Fibroblast of the aortic adventitia (primary cell): ENCODE measurements at places on chromosomes 16 and 17.
A peak's percentile ranks its signal among the peaks of the same experiment; 100 is the strongest.

DNA sequence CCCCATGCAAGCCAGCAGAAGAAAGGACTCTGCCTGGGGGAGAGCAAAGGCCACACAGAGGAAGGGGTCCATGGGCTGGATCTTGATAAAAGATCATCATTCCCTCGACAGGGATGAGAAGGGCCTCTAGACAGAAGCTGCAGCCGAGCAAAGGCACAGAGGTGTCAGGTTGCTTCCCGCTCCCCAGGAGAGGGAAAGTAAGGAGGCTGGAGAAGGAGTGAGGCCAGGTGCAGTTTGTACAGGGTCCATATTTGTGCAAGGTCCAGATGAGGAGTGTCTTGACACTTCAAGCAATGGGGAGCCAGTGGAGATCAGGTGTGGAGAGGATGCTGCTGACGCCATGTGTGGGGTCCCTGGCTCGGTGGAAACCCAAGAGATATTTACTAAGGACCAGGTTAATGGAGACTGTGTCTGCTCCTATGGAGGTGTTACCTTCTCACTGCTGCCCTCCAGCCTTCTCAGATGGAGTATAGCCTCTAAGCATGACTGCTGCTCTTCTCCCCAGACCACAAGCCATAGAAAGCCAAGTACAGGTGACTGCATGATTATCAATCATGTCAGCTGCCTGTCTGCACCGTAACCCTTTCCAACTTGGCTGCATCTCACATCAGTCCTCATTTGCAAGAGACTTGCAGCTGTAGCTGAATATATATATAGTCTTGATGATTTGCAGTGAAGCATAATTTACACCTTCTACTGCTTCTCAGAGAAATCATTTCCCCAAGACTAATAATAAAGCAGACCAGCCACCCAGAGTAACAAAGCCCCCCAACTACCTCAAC, 21.1 kb downstream of the GAS7 start:
- DNase-seq, result no peak

GRCh38 chr16:48535831-48536613, 74.0 kb downstream of the N4BP1 start:
- DNase-seq, result peak; percentile 80

DNA sequence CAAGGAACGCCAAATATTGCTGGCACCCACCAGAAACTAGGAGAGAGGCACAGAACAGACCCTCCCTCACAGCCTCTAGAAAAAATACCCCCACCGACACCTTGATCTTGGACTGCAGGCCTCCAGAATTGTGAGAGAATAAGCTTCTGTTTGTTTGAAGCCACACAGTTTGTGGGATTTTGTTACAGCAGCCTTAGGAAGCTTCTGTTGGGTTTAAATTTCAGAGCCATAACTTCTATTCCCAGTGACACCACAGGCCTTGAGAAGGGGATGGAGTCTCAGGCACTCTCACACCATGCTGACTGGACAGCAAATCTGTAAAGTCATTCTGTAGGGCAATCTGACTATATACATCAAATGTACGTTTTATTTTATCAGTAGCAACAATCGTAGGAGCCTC, 38.6 kb downstream of the RNF112 start:
- DNase-seq, result no peak

GRCh38 chr16:68097088-68097487, 11.9 kb downstream of the NFATC3 start:
- no peak for DNase-seq

DNA sequence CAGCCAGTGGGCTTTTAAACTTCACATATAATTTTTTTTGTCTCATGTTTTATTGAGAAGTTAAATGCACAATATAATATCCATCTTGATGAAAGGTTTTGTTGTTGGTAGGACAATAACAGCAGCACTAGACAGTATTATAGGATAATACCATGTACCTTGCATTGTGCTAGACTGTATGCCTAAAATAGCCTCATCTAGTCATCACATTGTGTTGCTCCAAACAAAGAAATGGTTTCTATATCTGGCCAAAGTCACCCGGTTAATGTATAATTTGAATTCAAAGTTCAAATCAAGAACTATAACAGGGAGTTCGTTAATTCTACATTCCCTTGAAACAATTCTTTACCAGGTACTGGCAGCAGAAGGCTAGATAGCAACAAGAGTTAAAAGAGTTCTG, 104.9 kb downstream of the KCNJ2 start:
- DNase-seq, result no peak

DNA sequence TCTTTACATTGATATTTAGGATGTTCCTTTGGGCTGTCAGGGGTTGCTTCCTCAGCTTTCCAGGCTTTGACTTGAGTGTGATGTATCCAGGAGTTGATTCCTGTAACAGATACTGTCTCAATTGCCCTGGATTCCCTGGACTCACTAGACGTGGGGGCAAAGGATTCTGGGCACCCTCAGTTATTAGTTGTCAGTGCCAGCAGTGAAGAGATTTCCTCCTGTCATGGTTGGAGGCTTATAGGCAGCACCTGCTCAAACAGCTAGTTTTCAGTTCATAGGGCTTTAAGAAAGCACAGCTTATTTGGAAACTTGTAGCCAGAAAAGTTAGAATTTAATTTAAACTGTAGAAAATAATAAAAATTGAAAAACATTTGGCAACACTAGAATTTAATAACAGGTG, 9.5 kb upstream of the B4GALNT2 start:
- no peak for DNase-seq

GRCh38 chr17:78458736-78459335, 80.4 kb downstream of the PGS1 start:
- no peak for DNase-seq

DNA sequence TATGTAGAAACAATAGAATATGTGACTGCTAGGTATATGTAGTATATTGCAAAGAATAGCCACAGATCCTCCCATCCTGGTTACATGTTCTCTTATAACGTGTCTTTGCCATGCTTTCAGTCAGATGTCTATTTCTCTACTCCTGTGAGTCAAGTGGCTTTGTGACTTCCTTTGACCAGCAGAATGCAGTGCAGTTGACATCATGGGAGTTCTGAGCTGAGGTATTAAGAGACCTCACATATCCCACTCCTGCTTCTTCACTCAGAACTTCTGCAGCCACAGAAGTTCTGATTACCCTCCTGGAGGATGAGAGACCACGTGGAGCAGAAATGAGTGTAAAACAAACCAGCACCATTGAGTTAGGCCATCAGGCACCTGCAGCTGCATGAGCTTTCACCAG, 222.5 kb downstream of the PRKCA start:
- no peak for DNase-seq

DNA sequence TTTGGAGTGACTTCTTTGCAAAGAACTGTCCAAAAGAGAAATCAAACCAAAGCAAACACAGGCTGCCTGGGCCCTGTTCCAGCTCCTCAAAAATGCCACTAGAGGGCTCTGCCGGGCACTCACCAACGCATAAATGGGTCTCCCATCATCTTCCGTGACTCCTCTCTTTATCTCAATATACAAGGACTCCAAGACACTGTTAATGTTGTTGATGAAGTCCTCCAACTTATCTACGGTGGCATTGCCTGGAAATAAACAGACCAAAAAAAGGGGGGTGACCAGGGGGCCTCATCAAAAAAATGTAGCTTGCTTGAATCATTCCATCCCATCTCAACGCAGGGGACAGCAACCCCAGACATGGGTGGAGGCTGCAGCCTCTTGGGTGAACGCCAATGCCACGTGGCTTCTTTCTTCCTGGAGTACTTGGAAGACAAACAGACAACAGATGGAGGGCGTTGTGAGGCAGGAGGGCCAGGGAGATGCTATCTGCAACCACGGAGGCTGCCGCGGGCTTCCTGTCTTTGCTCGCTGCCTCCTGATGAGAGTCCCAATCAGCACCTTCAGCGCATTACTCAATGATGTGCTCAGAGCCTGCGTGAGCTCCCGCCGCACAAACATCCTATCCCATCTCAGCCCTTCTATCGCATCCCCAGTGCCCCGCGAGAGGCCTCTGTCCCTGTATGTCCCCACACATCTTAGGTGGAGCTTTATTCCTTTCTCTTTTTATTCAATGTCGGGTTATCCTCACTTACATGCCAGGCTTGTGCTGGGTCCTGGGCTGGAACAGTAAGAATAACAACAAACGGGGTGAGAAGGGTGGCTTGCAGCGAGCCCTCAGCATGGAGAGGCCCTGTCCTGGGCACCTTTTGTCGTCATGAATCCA, 32.0 kb downstream of the KDM8 start:
- peak; percentile 93 for DNase-seq

- DNase-seq, result no peak
Observed at GRCh38 chr17:20995164-20995872, 47.5 kb downstream of the USP22 start.

DNA sequence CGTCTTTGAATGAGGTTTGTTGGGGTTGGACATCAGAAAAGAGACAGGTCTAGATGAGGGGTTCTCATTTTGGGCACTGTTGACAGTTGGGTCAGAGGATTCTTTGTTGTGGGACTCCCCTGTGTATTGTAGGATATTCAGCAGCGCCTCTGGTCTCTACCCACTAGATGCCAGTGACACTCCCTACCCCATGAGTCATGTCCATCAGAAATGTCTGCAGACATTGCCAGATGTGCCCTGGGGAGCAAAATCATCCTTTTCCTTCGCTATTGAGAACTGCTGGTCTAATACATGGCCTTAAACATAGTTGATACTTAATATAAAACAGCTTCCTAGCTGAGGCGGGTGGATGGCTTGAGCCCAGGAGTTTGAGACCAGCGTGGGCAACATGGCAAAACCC, 3.1 kb downstream of the ABAT start:
- no peak for DNase-seq

DNA sequence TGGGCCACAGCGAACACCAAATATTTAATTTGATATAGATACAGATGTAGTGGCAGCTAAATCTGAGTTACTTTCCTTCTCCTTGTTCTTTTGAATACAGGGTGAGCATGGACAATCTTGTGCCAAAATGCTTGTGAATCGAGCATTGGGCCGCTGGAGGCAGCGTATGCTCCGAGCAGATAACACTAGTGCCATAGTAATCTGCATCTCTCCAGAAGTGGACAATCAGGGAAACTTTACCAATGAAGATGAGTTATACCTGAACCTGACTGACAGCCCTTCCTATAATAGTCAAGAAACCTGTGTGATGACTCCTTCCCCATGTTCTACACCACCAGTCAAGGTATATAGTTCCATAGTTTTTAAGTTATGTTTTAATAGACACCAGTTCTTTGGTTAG, 21.2 kb upstream of the BCAS3 start:
- no peak for DNase-seq

GRCh38 chr17:61414141-61414935, 14.7 kb downstream of the TBX2 start:
- no peak for DNase-seq

DNA sequence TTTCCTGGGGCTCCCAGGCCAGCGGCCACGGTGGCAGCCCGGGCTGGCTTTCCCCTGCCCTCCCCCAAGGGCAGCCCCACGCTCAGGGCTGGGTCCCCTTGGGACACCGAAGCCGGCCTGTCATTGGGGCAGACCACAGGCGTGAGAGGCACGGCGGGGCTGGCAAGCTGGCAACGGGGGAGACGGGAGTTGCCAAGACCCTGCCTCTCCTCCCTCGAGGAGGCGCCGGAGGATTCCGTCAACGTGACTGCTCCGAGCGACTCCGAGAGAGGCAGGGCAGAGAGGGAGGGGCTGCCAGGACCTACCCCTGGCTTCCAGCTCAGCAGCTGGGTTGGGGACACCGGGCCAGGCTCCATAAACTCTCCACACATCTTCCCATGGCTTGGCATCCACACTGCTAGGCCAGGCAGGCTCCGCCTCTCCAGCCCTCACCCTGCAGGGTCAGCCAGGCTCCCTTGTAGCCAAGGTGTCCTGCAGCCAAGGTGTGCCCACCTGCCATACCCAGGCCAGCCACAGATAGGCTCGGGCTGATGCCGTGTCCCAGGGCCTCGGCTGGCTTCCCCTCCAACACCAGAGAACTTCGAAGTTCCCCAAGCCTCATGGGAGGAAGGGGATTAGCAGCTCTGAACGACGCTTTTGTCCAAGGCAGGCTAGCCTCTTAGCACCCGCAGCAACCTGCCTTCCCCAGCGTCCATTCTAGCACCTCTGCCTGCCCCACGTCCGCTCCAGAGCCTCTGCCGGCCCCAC, 25.5 kb downstream of the TIMM22 start:
- DNase-seq, result no peak

GRCh38 chr16:9016824-9017223, 53.1 kb upstream of the USP7 start:
- no peak for DNase-seq

- DNase-seq, result no peak
Observed at GRCh38 chr16:24667244-24667764, 62.1 kb upstream of the TNRC6A start.

DNA sequence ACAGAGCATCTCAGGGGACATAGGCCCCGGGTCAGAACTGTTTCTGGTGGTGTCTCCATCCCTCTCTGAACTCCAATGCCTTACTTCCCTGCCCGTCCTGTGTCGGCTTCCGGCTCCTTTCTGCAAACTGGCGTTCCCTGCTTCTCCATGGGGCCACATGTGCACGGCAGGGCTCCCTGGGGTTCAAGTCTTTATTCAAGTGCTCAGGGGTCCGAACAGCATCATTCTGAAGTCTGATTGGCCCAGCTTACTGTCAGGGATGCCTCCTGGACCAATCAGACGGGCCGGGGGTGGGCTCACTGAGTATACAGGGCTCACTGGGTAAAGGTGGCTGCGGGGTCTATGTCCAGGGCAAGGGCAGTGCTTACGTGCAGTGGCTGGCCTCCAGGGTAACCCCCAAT, 17.1 kb downstream of the C16orf82 start:
- no peak for DNase-seq

- peak; percentile 17 for DNase-seq
Observed at GRCh38 chr16:54118846-54119245, 167.7 kb downstream of the IRX3 start.
